ENCODE measurements at places on chromosomes 1 and 21. TPM values are rescaled to one million over a fixed set of nuclear protein-coding genes. Genes with fewer than 3 reads are reported as not detected.

GRCh38 chr1:192430644-192431043, 113.9 kb downstream of the RGS21 start:
- DNase-seq, result no peak

- no peak for DNase-seq
Measured at GRCh38 chr1:101312147-101312546, 75.3 kb downstream of the S1PR1 start.

GRCh38 chr1:164586591-164586990, 27.6 kb downstream of the PBX1 start:
- DNase-seq, result no peak

DNA sequence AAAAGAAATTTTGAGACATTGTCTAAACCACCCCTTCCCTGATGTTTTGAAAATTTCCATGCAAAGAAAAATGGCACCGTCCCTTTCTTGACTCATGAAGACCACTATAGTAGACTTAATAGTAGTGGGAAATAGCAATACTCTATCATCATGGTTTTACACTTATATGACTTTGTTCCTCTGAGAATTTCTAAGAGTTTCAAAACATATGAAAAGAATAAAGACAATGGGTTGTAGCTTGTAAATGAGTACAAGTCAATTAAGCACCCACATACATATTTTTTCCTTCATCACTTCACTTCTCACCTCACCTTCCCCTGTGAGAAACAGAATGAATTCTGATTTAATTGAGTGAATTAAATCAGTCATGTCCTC, 151.7 kb downstream of the LYPLAL1 start:
- no peak for DNase-seq

DNA sequence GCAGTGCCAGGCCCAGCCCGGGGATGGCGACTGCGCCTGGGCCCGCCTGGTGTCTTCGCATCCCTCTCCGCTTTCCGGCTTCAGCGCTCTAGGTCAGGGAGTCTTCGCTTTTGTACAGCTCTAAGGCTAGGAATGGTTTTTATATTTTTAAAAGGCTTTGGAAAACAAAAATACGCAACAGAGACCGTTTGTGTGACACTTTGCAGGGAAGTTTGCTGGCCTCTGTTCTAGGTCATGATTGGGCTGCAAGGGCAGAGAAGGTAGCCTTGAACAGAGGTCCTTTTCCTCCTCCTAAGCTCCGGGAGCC, 719 bp downstream of the SOD1 start:
- no peak for DNase-seq

DNA sequence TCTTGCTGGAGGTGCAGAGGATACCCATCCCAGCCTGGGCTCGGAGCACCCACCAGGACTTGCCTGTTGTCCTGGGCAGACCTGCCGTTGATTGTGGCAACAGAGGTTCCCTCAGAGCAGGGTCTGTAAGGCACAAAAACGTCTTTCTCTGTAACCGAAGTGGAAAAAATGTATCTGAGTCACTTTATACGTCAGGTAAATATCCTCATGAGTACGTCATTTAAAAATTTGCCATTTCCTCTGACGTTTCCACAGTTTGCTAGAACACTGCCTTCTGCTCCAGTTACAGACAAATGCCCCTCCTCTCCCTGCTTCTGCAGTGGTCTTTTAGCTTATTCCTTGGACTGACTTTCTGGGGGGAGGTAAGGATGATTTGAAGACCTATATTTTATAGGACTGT, 326.8 kb downstream of the HHAT start:
- no peak for DNase-seq

- no peak for DNase-seq
Measured at GRCh38 chr1:200103966-200104583, 76.6 kb downstream of the NR5A2 start.

DNA sequence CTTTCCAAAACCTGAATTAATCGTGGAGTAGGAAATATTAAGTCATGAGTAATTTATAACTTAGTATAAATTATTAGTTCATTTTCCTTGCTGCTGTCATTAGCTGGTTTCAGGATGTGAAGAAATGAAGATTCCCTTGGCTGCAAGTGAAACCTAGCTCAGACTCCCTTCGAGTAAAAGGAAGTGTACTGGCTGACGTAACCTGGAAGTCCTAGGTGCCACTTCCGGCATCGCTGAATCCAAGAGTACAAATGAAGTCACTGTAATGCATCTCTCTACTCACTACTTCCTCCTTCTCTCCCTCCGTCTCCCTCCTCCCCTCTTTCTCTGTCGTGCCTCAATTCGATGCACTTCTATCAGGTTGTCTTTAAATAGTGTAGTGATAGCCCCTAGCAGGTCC, 28.8 kb downstream of the ZP4 start:
- no peak for DNase-seq

The NBPF26 gene
- total RNA-seq, result 4.8 TPM

The PLEKHN1 gene
- 4.0 TPM for total RNA-seq

The NFIA gene
- 1.4 TPM for total RNA-seq
